ENCODE measurements at places on chromosomes 7 and 10.

DNA sequence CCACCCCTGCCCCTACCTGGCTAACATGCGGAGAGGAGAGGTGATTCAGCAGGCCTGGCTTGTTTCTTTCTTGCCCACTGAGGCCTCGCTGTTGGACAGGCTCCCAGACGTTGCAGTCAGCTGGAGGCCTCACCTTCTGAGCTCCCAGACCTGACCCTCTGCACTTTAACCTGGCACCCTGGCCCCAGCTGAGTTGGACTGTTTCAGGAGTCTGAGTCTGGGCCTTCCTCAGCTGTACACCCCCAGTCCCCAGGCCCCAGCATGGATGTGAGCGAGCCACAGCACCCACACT, 35.0 kb downstream of the UNC5B start:
- DNase-seq = no peak

DNA sequence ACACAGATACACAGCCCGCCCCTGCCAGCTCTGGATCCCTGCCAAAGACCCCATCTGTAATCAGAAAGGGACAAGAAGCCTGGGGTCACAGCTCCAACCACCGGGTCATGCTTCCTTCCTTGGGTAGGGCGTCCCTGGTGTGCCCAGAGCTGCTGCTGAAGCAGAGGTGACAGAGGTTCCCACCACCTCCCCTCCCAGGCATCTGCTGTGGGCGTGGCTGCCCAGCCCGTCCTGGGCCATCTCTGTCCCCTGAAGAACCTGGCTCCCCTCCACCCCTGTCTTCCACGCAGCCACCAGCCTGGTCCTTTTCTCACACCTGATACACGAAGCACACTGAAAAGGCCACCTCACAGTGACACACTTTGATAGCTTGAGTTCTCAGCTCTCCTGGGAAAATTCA, 38.2 kb upstream of the CPXM2 start:
- DNase-seq = no peak

DNA sequence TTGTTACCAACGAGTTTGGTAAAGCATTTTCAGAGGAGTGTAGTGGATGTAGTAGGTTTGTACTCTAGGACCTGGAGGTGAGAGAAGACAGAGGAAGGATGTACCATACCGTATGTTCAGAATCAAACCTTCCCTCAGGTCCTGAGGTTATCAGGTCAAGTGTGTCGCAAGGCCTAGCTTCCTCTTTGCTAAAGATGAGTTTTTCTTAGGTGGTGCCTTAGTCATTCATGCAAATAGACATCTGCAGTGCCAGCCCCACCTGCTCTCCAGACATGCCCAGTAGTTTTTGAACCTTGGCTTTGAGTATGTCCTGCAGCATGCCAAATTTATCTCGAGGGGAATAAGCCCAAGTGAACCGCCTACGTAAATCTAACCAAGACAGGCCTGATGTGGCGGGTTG, 71.3 kb downstream of the HDAC9 start:
- no peak for DNase-seq

DNA sequence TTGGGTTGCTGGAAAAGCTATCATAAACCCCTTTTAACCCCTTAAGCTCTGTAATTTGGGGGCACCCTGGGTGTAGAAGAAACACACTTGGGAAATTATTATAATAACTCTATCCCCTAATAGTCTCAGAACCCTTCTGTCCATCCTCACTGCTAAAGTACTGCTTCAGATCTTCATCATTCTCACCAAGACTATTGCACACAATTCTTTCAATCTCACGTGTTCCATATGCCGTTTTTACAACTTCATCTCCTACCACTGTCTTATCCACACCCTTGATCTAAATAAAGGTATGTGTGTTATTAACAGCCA, 15.8 kb downstream of the ANKRD22 start:
- DNase-seq = no peak

DNA sequence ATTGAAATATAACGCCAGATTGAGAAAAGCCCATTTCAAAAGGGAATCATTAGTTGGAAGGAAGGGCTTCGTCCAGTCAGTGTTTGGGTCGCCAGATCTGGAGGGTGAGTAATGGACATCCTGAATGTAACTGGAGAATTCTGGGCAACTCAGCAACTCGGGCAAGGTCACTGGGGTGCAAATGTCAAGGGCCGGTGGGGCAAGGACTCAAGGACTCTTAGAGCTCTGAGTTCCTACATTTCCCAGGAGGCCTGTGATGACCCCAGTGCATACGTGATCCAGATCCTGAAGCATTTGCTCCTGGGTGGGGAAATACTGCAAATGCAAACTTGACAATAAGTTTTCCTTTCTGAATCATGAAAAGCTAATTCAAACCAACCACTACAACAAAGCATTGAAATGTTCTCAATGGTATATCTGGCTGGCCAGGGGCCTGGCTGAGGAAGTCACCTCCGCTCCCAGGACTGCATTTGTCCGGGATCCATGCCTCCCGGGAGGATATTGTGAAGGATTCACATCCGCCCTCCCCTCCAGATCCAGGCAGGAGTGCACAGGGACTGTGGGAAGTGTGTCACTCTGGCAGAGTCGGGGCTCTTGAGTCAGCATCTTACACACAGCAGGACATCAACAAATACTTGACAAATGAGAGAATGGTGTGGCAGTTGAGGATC, 164.0 kb downstream of the FANK1 start:
- DNase-seq = no peak

- DNase-seq = no peak
Observed at GRCh38 chr7:102119213-102119651, 167.4 kb upstream of the SH2B2 start.

DNA sequence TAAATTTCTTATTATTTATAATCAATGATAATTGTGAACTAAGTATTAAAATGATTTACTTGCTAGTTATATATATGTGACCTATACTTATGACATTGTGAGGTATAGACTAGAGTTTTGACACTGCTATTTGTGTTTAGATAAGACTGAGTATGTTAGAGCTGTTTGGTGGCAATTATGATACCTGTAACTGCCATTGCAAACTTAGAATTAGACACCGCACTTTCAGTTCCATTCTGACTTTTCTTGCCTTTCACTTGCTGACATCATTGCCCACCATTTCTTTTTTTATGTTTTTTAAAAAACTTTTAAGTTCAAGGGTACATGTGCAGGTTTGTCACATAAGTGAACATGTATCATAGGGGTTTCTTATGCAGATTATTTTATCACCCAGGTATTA, 214.5 kb downstream of the MBL2 start:
- no peak for DNase-seq

DNA sequence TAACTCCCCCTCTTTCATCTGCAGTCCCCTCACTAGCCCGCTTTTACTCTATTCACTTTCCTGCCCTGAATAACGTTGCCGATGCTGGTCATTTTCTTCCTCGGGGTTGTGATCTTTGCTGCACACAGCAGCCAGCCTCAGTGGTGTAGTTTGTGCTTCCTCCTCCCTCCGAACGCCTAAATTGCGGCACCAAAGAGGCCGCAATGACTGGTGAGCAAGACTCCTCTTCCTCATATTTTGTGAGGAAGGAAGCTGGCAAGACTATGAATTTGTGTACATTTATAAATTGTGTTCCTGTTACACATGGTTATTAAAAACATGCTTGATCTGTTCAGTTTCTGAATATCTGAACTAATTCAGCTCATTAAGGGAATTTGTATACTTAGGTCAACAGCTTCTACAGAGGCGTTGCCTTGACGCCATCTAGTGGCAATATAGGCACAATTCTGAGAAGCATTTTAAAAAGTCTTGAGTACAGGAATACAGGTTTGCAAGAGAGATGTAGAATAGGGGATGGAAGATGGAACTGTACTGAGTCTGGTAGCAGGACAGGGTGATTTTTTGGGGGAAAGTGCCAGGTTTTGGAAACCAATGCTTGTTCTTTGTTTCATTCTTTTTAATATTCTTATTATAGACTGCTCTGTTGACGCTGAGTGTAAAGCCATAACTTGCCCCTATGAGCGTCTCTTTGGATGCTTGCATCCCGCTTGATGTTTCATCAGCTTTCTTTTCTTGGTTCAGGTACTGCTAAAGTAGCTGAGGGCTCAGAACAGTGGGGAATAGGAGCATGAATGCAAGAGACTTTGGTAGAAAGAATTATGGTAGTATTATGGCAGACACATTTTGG, 4.1 kb upstream of the TAS2R5 start:
- no peak for DNase-seq

DNA sequence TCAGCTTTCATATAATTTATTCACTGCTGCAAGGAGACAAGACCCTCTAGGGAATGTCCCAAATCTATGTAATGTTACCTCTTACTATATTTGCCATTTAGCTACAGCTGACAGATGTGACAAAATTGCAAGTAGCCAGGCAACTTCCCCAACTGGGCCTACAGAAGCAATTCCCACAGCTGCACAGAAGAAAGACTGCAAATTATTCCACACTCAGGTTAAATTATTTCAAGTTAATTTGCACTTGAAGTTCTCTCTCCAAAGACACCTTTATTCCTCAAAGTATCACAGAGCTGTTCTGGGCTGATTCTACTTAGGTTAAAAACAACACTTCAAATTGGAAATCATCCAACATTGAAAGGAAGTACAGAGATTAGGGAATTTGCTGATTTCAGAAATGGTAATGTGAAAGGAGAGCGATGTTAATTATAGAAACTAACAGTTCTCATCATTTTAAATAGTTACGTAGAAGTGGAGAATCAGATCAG, 133.6 kb downstream of the THSD7A start:
- no peak for DNase-seq

DNA sequence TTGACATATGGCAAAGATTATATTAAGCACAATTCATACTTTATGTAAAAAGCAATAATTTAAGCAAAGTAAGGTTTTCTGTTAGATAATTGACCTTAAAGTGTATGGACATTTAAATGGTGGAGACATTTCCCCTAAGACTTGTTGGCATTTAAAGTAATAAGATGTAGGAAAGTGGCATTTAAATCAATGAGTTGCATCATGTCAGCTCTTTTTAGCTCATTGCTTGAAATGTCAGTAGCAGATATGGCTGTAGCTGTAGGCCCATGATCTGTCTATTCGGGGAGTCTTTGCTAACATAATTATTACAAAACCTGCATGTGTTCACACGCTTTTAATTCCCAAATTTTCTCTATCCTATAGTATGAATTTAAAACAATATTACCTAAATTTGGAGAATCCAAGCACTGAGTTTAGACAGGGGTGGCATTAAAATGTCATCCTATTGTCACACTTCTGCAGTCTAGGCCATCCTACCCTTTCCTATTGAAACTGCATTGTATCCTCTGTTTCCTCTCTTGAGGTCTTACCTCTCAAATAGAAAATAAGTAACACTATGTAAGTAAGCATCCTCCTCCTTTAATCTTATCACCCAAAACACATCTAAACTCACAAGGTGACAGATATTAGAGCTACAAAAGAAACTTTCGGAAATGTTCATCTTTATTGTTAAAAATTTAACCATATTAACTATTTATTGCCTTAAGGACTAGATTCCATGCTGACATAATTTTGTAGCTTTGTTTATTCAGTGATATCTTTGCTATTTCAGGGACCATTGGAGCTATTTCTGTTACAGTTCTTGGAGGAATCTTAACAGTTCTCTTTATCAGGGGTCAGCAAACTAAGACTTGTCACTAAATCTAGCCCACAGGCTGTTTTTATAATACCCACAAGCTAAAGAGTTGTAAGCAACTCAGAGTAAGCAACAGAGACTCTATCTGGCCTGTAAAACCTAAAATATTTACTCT, 91.2 kb downstream of the LCOR start:
- no peak for DNase-seq

DNA sequence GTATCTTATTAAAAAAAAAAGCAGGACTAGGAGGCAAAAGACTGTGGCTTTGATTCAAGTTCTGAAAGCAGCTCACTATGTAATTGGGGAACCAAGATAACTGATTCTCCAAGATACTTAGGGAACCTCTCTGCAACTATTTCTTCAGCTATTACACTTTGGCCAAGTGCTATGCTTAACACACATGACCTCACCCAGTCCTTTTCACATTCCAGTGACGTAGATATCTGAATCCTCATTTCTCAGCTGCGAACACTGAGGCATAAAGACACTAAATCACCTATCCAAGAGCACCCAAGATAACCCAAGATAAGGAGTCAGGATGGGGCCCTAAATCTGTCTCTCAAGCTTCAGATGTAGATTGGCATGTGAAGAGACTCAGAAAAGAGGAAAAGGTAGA, 133.6 kb downstream of the GLI3 start:
- no peak for DNase-seq

DNA sequence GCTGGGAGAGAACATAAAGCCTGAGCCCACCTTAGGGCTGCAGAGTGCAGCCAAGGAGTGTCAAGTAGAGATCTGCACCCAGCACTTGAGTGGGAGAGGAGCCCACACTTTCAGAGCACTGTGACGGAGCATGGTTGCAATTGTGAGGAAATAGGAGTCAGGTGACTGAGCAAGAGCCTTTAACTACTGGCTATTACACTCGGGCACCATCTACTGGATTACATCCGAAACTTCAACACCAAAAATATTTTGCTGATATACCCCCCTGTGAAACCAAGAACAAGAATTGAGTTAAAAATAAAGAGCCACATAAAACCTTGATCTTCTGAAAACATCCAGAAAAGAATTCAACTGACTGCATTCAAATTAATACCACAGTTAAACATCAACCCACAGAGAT, 657.9 kb downstream of the NXPH1 start:
- DNase-seq = no peak

DNA sequence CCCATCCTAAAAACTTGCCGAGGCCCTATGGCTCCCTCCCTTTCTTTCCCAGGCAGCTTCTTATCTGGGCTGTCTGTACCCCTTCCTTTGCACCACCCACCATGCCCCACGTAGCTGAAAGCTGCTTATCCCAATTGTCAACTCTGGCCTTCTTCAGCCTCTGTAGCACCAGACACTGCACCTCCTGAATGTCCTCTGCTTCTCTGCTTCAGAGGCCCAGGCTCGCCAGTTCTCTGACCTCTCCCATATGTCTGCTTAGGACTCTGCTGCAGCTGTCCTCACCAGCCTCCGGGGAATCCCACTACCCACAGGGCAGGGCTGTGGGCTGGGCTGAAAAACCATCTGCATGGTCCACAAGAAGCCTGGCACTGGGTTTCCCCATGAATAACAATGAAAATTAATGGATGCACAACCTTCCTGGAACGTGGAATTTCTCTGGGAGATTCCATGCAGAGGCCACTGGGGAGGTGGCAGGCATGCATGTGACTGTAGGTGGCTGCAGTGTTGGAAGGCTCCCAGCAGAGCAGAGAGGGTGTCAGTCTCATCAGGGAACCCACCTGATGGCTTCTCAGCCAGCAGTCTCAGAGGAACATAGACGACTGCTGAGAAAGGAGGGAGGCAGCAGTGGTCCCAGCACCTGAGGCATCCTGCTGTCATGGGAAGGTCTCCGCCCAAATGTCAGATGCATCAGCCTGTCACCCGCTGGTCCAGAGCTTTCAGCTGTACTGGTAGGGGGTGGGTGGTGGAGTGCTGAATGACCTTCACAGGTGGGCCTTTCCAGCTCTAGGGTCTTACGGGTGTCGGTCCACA, 16.8 kb upstream of the SH2D4B start:
- no peak for DNase-seq

GRCh38 chr7:132768099-132768498, 191.8 kb upstream of the PLXNA4 start:
- DNase-seq = no peak

DNA sequence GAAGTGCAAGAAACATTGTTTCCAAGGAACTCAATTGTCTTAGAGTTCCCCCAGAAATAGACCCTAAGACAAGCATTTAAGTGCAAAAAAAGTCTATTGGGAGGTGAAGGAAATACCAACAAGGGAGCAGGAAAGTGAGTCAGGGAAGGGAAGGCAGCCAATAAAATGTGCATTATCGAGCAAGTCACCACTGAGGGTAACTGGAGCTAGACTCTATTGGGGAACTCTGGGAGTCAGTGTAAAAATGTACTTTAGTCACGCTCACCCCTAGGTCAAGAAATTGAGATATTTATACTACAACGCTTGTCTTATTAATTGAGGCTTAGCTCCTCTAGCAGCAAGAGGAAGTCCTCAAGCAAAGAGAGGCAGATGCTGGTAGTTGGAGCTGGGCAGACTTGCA, 137.7 kb downstream of the RTKN2 start:
- DNase-seq = no peak
